ENCODE measurements at places on chromosomes 7 and 10. TPM values are rescaled to one million over a fixed set of nuclear protein-coding genes. Genes with fewer than 3 reads are reported as not detected.

DNA sequence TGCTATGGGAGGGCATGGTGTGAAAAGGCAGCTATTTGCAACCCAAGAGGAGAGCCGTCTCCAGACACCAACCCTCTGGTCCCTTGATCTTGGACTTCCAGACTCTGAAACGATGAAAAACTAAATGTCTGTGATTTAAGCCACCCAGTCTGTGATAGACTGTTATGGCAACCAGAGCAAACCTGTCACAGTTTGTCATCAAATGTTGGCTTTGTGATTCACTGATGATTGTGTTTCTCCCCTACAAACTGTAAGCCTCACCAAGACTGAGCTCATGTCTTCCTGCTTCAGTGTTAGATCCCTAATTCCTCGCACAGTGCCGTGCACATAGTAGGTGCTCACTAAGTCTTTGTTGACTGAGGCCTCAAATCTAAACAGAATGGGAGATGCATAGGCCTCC, 224.6 kb upstream of the PITRM1 start:
- no peak for DNase-seq
- no peak overlapping the region for H3K27ac ChIP-seq
- H3K4me3 ChIP-seq, result no peak overlapping the region
- H3K4me1 ChIP-seq, result no peaks in the 10 kb centered on the region

DNA sequence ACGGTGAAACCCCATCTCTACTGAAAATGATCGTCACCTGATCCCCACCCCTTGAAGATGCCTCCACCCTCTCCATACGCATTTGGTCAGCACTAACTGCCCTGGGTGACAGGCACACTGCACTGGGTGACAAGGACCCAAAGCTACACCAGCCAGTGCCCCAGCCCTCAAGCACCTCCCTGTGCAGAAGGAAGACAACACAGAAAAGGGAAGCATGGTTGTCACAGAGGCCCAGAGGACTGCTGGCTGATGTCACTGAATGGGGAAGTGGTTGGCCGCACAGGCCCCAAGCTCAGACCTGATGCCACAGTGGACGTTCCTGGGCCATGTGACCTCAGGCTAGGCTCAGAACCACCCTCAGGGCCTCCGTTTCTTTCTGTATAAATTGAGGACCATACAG, 4.2 kb upstream of the PILRA start:
- no peak overlapping the region for H3K4me3 ChIP-seq
- H3K36me3 ChIP-seq, result peaks cover 14% of the 10 kb centered on the region
- no peaks in the 10 kb centered on the region for H3K27me3 ChIP-seq
- no peak overlapping the region for H3K27ac ChIP-seq
- no peak for DNase-seq

The EXOSC1 gene
- 48.9 TPM for total RNA-seq

DNA sequence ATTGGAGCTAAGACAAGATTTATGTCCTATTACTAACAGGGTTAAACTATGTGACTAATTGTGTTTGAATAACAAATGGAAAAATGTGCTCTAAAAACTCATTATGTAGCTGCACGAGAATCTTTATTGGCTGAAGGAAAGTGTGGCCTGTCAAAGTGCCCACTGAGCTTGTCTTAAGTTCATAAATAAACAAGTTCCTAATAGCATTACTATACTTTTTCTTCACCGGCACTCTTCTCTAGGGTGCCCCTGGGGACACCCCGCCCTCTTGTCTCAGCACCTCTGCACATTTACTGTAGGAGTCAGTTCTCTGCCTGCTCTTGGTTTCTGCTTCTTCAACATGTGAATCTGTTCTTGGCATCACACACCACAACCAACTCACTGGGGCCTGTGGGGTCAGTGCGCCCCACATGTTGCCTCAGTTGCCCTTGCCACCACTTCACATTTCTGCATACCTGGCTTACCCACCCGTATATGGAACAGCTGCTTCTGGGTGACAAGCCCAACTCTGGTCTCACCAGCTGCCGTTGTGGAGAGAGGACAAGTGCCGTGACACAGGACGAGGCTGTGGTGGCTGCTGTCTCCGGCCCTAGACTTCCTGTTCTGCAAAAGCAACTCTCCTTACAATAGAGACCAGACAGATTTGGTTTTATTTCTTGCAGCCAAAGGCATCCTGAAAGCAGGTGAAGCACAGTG, 96.3 kb upstream of the DDC start:
- no peaks in the 10 kb centered on the region for H3K27me3 ChIP-seq
- H3K36me3 ChIP-seq, result peaks cover 78% of the 10 kb centered on the region
- H3K4me3 ChIP-seq, result no peak overlapping the region

The STEAP4 gene
- total RNA-seq, result not detected

The SFRP4 gene
- total RNA-seq, result not detected

DNA sequence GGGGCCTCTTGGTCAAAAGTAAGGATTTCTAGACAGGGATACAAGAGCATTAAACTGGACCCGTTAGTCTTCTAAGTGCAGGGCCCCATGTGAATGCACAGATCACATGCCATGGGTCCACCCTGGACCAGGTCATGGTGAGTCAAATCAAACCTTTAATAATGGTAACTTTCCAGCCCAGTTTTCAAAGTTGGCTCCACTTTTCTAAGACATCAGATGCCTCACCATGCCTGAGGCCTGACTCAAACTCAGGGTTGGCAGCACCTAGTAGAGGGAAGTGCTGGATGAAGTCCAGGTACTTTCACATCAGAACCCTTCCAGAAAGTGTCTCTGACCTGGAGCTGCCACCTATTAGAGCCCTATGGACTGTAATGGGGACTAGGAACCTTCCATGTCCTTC, 9.7 kb upstream of the SMIM30 start:
- DNase-seq, result no peak
- no peak overlapping the region for H3K27ac ChIP-seq
- H3K36me3 ChIP-seq, result no peaks in the 10 kb centered on the region
- no peak overlapping the region for H3K4me3 ChIP-seq
- no peaks in the 10 kb centered on the region for H3K4me1 ChIP-seq

- DNase-seq, result peak; percentile 26
- H3K4me3 ChIP-seq, result no peak overlapping the region
- no peaks in the 10 kb centered on the region for H3K36me3 ChIP-seq
Observed at GRCh38 chr7:67343114-67343513, 346.5 kb downstream of the TYW1 start.

DNA sequence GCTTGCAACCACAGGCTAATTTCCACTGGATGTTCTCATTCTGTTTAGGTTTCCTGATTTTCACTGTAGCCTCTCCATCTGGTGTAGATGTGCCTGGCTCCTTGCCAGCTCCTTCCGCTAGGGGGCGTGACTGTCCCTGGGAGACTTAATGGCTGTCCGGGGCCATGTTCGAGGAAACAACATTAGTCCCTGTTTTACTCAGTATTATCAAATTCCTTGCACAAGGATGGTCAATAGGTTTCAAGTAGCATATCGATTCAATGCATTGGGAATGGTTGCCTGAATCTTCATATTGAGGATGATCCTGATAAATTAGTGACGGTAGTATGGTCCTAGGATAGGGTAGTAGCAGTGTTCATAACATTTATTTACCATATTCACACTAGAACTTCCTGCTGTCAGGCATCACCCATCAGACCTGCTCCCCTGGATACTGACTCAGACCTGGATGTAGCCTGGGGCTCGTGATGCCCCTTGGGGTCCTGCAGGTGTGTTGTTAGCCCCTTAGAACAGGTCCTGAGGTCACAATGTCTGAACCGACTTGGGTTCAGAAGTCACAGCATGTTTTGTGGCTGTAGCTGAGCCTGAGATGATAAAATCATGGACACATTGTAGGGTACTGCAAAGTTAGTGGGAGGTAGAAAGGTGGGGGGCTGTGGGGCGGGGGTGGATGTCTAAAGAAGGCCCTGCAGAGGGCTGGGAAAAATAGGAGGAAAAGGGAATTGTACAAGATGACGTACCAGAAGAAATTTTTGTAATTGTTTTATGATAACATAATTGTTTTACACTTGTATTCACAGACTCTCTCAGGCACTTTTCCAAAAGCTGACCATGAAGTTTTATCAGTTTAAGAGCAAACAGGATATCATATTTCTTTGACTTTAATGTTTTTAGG, 8.9 kb upstream of the EXOC6 start:
- no peak overlapping the region for H3K4me3 ChIP-seq
- no peaks in the 10 kb centered on the region for H3K27me3 ChIP-seq
- H3K36me3 ChIP-seq, result no peaks in the 10 kb centered on the region
- no peaks in the 10 kb centered on the region for H3K4me1 ChIP-seq

The CALML3 gene
- not detected for total RNA-seq

- H3K27ac ChIP-seq, result no peak overlapping the region
- no peak for DNase-seq
- H3K4me3 ChIP-seq, result no peak overlapping the region
- H3K27me3 ChIP-seq, result no peaks in the 10 kb centered on the region
Observed at GRCh38 chr7:3094701-3095445, 51.2 kb upstream of the CARD11 start.

The TMEM139 gene
- total RNA-seq, result 1.2 TPM

The SLC13A1 gene
- not detected for total RNA-seq

DNA sequence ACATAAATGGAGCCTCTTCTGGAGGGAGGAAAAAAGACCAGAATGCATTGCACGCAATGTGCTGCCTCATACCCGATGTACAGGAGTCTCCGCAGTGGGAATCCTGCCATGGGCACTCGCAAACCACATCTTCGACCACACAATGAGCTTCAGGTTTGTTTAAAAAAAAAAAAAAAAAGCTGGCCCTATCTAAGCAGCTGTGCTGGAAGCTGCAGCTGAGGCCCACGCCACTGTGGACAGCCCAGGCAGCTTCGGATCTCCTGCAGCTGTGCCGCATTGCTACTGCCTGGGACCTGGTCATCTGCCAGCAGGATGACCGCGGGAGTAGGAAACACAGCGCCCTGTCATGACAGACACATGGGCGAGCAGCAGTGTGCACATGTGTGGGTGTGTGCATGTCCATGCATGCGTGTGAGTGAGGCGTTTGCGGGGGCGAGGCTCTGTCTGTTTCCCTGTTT, 26.0 kb downstream of the EN2 start:
- no peak overlapping the region for H3K4me3 ChIP-seq
- no peaks in the 10 kb centered on the region for H3K4me1 ChIP-seq
- H3K27ac ChIP-seq, result peak overlapping the region; percentile 19
- peaks cover 85% of the 10 kb centered on the region for H3K27me3 ChIP-seq

DNA sequence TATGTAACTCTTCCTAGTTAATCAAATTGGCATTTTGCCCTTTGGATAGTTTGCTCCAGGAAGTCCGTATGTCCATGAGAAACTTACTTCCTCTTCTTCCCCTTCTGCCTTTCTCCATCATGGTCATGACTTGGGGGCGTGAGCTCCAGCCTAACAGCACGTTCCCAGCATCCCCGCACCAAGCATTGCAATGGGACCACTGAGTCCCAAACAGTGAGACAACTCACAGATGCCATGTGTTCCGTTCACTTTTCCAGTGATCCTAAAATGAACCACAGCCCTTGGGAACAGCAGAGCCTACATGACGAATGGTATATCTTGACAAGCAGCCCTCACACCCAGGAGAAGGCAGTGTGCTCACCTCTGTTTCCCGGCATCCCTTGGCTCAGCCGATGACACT, 10.7 kb downstream of the BTBD16 start:
- no peak overlapping the region for H3K27ac ChIP-seq
- H3K27me3 ChIP-seq, result no peaks in the 10 kb centered on the region
- no peak for DNase-seq
- H3K4me3 ChIP-seq, result no peak overlapping the region
- H3K36me3 ChIP-seq, result no peaks in the 10 kb centered on the region

GRCh38 chr10:61957806-61958205, 56.3 kb downstream of the ARID5B start:
- no peaks in the 10 kb centered on the region for H3K36me3 ChIP-seq
- DNase-seq, result no peak
- no peak overlapping the region for H3K27ac ChIP-seq
- peaks cover 4% of the 10 kb centered on the region for H3K4me1 ChIP-seq
- no peak overlapping the region for H3K4me3 ChIP-seq

- H3K4me1 ChIP-seq, result no peaks in the 10 kb centered on the region
- no peak overlapping the region for H3K4me3 ChIP-seq
- DNase-seq, result no peak
- H3K27ac ChIP-seq, result no peak overlapping the region
- no peaks in the 10 kb centered on the region for H3K36me3 ChIP-seq
- H3K27me3 ChIP-seq, result peaks cover 10% of the 10 kb centered on the region
Observed at GRCh38 chr7:44333911-44334733, 8.7 kb upstream of the CAMK2B start.

The CPVL gene
- 34.3 TPM for total RNA-seq

The HOGA1 gene
- total RNA-seq, result 0.21 TPM

DNA sequence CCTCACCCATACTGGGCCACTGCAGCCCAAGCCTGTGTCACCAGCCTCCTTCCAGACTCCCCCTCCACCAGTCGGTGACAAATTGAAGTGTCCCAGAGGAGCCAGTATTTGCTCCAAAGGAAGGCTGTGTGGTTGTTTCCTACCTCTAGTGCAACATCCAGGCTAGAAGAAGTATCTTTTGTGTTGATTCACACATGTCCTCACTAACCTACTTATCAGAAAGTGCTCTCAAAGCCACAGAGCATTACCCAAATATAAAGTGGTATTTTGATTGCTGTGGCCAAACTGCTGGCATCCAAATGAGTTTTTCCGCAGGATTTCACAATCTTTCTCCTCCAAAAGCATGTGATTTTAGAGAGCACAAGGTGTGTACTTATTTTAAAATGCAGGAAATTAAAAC, 134.8 kb downstream of the CUL2 start:
- no peaks in the 10 kb centered on the region for H3K4me1 ChIP-seq
- DNase-seq, result no peak
- H3K4me3 ChIP-seq, result no peak overlapping the region
- H3K36me3 ChIP-seq, result no peaks in the 10 kb centered on the region
- no peaks in the 10 kb centered on the region for H3K27me3 ChIP-seq

GRCh38 chr7:99808766-99809165, 19.0 kb upstream of the CYP3A43 start:
- peak; percentile 1 for DNase-seq
- H3K4me3 ChIP-seq, result no peak overlapping the region
- no peaks in the 10 kb centered on the region for H3K27me3 ChIP-seq
- no peaks in the 10 kb centered on the region for H3K36me3 ChIP-seq
- no peak overlapping the region for H3K27ac ChIP-seq

The EGFR gene
- 4.2 TPM for total RNA-seq

DNA sequence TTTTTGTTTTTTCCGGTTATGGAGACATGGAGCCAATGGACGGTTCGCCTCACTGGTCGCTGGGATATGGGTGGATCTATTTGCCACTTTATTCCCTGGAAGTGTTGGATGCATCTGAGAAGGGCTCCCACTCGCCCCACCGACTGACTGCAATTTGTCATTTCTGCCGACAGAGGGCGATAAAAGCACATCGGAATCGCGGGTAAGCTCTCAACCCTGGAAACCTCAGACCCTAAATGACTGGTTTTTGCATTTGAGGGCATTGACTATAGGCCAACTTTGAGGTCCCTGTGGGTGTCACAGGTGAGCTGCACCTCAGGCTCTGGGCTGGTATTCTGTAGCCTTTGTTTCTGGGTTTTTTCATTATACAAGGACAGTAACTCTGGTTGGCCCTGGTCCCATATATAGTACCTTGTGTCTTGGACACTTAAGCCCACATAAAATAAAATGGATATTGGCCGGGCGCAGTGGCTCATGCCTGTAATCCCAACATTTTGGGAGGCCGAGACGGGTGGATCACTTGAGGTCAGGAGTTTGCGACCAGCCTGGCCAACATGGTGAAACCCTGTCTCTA, 11.9 kb upstream of the OPALIN start:
- H3K27me3 ChIP-seq, result peaks cover 7% of the 10 kb centered on the region
- no peak overlapping the region for H3K4me3 ChIP-seq
- no peaks in the 10 kb centered on the region for H3K36me3 ChIP-seq
- peak; percentile 92 for DNase-seq
- no peak overlapping the region for H3K27ac ChIP-seq

Measured in endodermal cell (in vitro differentiated cells).